Stimulated activated CD4-positive, alpha-beta T cell treated with anti-CD3 and anti-CD28 coated beads, Interleukin-1b, Interleukin-23, amount 100 ng/mL, for 1 hour (primary cell): ENCODE measurements at places on chromosomes 2 and 18.

DNA sequence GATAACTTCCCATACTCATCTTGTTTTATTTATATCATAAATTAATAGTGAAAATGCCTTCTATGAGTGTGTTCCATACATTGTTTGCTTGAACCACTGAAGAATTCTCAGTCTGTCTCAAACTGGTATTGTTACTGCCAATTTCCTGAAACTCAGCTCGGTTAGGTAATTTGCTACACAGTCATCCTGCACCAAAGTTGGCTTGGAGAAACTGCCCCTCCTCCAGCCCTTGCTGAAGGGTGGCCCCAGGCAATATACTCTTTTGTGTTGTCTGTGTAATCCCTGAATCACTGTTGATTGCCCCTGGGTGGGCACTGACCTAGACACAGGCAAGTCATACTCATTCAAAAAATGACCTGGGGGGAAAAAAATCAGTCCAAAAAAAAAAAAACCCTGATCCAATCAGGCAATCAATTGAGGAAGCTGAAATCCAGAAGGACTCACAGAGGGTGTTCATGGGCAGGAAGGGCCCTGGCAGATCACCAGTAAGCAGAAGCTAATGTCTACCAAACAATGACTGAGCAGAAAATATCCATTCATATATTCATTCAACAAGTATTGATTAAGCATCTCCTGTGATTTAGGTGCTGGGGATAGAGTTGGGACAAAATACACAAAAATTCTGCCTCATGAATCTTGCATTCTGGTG, 3.8 kb upstream of the SESTD1 start:
- no peak for DNase-seq

- DNase-seq = no peak
These were observed 211.5 kb downstream of the IKZF2 start for GRCh38 chr2:212939777-212940531.

- DNase-seq = no peak
These were observed 629.9 kb upstream of the ACVR2A start for GRCh38 chr2:147214914-147215313.

- no peak for DNase-seq
These were observed 43.3 kb downstream of the EIF5B start for GRCh38 chr2:99380376-99381010.

- DNase-seq = no peak
These were observed 448.7 kb upstream of the VRK2 start for GRCh38 chr2:57597940-57598339.

DNA sequence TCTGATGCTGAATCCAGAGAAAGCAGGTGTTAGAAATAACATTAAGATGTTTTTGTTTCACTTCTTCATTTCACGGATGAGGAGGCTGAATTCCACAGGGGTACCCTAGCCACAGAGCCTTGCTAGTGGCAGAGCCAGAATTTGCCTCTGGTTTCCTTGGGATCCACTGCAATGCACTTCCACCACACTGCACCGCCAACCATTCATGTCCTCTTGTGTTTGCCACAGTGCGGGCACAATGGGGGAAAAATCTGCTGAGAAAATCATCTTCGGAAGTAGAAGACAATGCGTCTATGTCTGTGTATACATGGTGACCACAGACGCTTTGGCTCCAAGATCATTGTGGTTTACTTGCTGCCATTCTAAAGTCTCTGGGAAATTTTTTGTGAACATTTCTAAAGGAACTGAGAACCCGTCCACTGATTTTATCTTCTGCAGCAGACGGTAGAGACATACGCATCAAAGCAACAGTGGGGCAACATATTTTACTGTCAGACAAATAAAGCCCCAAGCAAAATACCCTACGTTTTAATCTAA, 14.9 kb downstream of the ICOS start:
- no peak for DNase-seq

DNA sequence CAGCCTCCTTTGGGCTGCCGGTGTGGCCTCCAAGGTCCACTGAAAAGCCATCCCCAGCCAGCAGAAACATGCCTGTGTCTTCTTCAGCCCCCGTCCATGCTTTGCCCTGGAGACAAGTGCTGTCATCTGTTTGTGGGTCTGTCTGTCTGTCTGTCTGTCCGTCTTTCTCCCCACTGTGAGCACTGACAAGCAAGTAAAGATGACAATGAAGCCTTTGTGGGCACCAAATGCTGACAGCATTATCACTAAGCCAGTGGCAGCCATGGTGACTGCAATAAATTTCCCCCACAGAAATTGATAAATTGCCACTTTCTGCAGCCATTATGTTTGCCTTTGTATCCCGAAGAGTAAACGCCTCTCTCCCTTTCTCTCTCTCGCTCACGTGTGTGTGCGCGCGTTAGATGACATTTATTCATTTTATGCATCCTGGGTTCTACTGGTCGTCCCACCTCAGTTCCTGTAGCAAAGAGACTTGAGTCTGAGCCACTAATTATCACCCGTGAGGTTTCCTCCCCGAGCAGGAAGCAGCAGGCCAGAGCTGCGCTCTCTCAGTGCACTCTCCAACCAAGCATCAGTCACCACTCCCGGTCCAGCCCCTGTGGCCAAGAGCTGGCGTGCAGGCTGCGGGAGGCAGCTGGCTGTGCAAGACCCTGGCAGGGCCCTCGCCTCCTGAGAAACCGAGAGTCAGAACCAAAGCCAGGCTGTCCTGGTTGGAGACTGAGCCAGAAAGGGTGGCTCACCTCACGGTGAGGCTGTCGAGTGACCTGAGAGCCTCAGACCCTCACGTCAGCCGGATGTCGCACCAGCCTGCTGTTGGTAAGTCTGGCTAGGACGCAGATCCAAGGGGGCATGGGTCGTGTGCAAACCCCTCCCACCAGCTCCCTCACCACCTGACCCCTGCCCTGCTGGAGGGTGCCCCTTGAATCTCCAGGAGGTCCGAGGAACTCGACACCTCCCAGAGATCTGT, 6.9 kb downstream of the STEAP3 start:
- no peak for DNase-seq

DNA sequence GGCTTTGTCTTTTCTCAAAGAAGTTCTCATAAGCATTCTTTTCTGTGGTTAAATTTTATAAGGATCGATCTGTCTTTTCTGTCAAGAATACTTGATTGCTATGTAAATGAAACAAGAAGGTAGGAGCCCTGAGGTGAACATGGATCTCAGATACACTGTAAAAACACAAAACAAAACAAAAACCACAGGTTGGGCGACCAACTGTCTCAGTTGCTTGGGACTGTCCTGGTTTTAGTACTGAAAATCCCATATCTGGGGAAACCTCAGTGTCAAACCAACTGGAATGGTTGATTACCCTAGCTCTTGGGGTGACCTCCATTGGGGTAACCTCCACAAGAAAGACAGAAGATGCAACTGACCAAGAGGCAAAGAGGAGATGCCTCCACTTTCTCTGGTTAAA, 55.8 kb upstream of the TMEM178A start:
- no peak for DNase-seq

- no peak for DNase-seq
These were observed 171.7 kb upstream of the MYCN start for GRCh38 chr2:15768615-15769014.

- DNase-seq = no peak
These were observed 278.0 kb upstream of the MGAT5 start for GRCh38 chr2:133975676-133976428.

DNA sequence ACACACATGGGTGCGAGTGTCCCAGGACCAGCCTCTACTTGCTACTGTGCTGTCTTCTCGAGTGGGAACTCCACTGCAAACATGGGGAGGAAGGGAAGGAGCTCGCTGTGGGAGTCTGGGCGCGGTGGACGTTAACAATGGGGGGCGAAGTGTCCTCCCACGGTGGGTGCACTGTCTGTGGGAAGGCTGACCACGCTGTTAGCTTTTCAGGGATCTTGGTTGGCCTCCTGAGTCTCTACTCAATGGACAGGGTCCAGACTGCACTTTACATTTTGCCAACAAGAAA, 146.7 kb downstream of the MBP start:
- no peak for DNase-seq

DNA sequence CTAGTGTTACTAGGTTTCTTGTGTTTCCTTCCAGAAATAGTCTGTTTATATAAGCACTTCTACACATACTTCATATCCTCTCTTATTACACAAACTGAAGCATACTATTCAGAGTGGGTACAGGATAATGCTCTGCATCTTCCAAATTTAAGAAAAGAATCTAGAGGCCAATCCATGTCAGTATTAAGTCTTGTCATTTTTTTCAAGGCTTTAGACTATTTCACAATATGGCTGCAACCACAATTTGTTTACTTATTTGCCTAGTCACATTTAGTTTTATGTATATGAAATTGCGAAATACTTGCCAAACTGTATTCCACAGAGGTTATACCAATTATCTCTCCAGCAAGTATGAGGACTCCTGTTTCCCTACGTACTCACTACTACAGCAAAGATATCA, 27.9 kb downstream of the IWS1 start:
- no peak for DNase-seq

- no peak for DNase-seq
These were observed 17.3 kb upstream of the MTX2 start for GRCh38 chr2:176251928-176252327.

DNA sequence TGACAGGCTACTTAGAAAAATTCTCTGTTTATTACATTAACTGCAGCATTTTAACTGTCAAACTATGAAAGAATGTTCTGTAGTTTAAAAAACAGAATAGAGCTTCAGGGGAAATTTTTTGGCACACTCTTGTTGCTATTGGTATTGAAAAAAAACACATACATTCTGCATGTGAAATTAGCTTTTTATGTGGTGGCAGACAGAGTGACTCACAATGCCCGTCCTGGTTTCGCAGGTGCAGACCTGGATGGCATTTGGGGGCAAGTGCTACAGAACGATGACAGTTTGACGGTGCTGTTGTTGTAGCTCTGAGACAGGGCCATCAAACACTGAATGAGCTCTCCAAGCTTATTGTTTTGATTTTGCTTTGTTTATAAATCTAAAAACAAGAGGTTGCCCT, 105.0 kb upstream of the MAP3K20 start:
- DNase-seq = no peak

GRCh38 chr2:63465633-63466032, 122.6 kb downstream of the WDPCP start:
- no peak for DNase-seq

GRCh38 chr18:23495723-23496440, 7.4 kb upstream of the RMC1 start:
- no peak for DNase-seq

DNA sequence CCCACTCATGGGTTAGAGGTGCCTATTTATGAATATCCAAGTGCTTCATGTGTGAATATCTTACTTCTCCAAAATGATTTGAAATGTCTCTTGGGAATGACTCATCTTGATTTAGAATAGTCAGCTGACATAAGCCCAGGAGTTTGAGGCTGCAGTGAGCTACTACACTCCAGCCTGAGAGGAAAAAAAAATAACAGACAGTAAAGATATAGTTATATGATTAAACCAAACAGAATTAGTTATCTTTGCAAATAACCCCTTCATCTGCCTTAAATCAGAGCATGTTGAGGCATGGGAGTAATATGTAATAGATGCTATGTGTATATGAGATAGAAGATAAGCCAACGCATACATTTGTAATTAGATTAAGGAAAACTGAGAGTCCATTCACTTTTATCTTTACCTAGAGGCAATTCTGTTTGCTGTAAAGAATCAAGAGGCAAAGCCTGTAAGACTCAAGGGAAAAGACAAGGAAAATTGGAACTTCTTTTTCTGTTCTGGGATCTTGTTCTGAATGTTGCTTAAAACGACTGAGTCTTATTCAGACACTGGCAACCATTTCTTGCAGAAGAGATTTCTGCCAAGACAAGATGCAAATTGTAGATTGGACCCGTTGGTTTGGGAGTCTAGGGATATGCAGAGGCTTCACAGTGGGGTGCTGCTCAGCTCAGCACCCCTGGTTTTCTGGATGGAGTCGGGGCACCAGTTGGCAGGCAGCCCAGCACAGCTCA, 104.4 kb downstream of the LIPG start:
- DNase-seq = no peak

- DNase-seq = no peak
These were observed 141.9 kb upstream of the CTAGE1 start for GRCh38 chr18:22559414-22560274.

GRCh38 chr18:13241893-13242175, 23.3 kb downstream of the LDLRAD4 start:
- no peak for DNase-seq

DNA sequence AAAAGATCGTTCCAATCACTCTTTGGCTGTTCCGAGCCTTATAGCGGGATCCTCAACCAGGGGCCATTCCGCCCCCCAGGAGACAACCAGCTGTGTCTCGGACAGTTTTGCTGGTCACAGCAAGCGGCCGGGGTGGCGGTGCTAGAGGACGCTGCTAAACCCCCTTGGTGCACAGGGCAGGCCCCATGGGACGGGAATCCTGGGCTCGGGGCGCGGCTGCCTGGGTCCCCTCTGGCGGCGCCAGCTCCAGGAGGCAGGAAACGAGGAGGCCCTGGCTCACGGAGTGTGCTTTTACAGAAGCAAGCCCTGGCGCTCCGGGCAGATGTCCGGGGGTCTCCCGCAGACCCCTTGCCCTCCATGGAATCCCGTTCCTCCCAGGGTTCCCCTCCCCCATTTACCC, 22.1 kb downstream of the SCYGR8 start:
- DNase-seq = no peak

- DNase-seq = peak; percentile 5
These were observed 181.5 kb downstream of the KLHL29 start for GRCh38 chr2:23566241-23567142.

- no peak for DNase-seq
These were observed 204.9 kb downstream of the PTGR3 start for GRCh38 chr18:75003764-75004690.

GRCh38 chr18:76538846-76539245, 43.8 kb upstream of the ZNF516 start:
- no peak for DNase-seq

DNA sequence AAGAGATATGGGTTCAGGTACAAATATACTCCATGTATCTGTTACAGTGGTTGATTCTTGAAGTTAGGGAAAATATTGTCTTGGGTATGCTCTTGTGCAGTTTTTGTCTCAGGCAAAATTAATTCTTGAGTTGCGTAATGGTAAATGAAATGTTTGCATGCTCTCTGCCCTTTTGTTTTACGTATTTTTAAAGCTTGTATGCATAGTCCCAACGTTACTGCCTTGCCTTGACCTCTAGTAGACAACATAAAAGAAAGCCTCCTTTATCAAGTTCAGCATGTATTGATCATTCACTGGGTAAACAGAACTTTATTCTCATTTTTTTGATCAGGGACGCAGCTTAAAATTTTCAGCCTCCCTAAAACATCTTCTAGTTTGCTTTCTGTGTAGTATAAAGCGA, 283.1 kb downstream of the THSD7B start:
- no peak for DNase-seq

DNA sequence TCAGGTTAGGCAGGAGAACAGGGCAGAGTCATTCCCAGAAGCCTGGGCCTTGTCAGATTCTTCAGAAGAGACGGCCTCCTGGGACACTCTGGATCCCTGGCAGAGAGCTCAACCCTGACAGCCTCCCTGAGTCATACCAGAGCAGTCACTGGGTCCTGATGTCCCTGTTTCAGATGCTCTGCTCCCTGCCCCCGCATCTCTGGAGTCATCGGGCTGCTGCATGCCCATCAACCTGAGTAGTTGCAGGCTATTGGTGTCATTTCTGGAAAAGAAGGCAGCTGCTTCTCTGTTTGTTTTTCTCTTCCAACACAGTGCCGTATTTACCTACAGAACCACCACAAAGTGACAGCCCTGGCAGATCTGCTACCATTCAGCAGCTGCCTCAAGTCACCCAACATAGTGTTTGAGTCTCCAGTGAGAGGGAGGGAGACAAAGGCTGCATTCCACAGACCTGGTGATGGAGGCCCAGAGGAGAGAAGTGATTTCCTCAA, 145.1 kb downstream of the B3GNT2 start:
- DNase-seq = no peak

- DNase-seq = no peak
These were observed 22.7 kb downstream of the EXOC6B start for GRCh38 chr2:72803151-72803550.
